ENCODE measurements at places on chromosomes 7 and 10. TPM values are rescaled to one million over a fixed set of nuclear protein-coding genes. Genes with fewer than 3 reads are reported as not detected.

The CCDC126 gene
- 17.4 TPM for polyA plus RNA-seq

The PHTF2 gene
- 10.1 TPM for polyA plus RNA-seq

The CAMK2B gene
- not detected for polyA plus RNA-seq

The PRR15 gene
- polyA plus RNA-seq, result not detected

- H3K36me3 ChIP-seq, result peaks cover 43% of the 10 kb centered on the region
- H3K4me3 ChIP-seq, result no peak overlapping the region
- H3K4me1 ChIP-seq, result peaks cover 8% of the 10 kb centered on the region
These were observed 4.6 kb upstream of the ZNF22 start for GRCh38 chr10:44995914-44996669.

DNA sequence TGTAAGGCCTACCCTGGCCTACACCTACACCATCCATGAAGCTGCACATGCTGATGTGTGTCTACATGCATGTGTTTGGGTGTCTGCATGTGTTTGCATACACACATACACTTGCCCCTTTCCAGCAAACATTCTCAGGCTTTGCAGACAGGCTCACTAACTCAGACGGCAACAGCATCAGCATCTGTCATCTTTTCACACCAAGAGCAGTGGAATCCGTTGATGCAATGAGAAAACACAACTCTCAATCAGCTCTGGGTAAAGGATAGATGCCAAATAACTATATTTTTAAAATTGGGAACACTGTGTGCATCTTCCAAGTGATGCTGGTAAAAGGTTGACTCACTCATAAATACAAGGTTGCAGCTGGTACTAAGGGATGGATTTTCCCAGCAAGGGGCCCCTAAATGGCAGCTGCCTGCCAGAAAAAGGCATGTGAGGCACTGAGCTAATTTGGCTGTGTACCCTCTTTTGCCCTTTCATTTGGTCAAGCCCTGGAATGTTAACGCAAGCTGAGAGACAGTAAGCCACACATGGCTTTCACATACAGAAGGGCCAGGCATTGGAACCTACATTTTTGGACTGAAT lies 296.3 kb upstream of the NPSR1 start:
- H3K4me1 ChIP-seq, result no peaks in the 10 kb centered on the region
- H3K27me3 ChIP-seq, result no peaks in the 10 kb centered on the region
- H3K36me3 ChIP-seq, result no peaks in the 10 kb centered on the region
- no peak for DNase-seq

DNA sequence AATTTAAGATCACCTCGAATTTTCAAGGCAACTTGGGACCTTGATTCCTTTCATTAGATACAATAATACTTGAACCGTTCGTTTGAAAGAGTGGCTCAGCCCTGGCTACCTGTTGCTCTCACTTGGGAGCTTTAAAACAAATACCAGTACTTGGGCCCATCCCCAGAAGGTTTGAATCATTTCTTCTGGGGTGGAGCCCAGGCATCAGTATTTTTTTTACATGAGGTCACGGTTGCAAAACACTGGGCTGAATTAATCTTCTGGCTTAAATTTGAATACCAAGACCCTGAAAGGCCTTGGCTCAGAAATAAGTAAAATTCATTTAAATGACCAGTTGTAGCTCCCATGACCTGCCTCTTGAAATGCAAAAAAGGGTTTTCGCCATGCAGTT lies 214.9 kb downstream of the CREB5 start:
- H3K27me3 ChIP-seq, result peaks cover 25% of the 10 kb centered on the region
- H3K36me3 ChIP-seq, result no peaks in the 10 kb centered on the region
- H3K4me1 ChIP-seq, result peaks cover 11% of the 10 kb centered on the region
- H3K4me3 ChIP-seq, result no peak overlapping the region
- DNase-seq, result no peak
